ENCODE measurements at places on chromosomes 7 and 10.

- DNase-seq = peak; percentile 57
These were observed 1.0 kb downstream of the ACSL5 start for GRCh38 chr10:112374724-112375541.

DNA sequence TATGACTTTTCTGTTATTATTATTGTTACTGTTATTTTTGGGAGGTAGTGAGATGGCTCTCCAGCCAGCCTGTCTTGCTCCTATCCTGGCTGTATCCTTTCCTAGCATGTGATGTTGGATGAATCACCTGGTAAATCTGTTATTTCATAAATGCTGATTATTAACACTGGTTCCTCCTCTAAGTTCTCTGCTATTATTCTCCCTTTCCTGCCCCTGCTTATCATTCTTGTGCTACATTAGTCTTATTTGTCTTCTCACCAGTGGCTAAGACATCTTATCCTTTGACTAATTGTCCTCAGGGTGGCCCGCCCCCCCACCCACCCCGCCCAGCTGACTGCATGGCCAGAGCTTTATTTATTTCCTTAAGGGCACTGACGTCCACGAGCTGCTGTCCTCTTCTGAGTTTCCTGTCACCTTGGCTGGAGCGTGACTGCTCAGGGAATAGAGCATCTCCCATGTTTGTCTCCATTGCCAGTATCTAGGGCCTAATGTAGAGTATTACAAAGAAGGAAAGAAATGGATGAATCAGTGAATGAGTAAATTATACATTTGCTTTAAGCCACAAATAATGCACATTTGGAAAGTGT, 110.1 kb upstream of the KLF6 start:
- DNase-seq = no peak

GRCh38 chr7:132773527-132773956, 197.3 kb upstream of the PLXNA4 start:
- DNase-seq = no peak

DNA sequence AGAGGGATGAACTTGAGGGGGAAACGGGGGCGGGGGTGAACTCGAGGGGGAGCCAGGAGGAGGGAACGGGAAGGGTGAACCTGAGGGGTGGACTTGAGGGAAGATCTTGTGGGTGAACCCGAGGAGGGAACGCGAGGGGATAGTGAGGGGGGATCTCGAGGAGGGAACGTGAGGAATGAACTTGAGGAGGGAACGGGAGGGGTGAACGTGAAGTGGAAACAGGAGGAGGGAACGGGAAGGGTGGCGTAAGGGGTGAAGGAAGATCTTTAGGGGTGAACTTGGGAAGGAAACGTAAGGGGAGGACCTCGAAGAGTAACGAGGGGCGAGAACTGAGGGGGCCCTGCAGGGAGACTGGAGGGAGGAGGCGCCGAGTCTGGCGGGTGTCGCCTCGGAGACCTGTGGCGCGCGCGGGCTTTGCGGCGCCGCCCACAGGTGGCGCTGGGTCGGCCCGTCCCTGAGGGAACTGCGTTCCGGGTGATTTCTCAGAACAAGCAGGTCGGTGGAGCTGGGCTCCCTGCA, 651 bp downstream of the MYO3A start:
- peak; percentile 10 for DNase-seq

- DNase-seq = no peak
These were observed 39.8 kb upstream of the ELN start for GRCh38 chr7:73988197-73988596.

- DNase-seq = peak; percentile 23
These were observed 46.7 kb upstream of the SPOCK2 start for GRCh38 chr10:72134785-72135767.

DNA sequence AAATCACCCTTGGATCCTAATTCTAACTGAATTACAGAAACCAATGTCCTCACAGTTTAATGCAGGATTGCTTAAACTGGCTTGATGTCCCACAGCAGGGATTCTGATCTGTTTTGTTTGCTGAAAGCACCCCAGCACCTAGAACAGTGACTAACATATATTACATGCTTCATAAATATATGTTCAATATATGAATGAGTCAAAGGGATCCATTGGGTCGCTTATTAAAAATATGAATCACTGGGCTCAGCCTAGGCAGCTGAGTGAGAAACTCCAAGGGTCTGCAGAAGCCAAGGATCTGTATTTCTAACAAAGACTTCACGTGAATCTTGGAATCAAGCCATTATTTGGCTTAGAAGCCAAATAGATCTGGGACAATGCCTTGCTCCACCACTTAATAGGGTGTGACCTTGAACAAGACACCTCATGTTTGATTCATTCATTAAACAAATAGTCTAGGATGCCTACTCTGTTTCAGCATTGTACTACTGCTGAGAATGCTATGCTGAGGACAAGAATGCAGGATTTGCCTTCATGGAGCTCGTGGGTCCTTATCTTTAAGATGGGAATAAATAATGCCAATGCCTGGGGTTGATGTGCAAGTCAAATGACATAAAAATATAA, 103.4 kb upstream of the DLX6 start:
- DNase-seq = no peak

DNA sequence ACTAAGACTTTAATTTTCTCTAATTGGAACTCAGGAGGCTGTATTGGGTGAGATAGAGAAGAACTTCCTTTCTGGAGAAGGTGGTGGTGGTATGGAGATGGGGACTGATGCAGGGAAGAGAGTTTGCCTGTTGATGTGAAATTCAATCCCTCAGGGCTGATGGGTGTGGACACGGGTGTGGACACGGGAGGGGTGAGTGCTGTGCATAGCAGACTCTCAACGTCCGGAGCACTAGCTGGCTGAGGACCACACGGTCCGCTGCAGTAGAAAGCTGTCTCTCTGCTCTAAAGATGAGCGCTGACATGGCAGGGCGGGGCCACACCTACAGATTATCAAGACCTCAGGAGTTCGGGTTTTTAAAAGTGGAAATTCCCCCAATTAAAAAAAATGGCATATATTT, 148.5 kb upstream of the PITRM1 start:
- no peak for DNase-seq

- DNase-seq = peak; percentile 64
These were observed 133.7 kb upstream of the RSU1 start for GRCh38 chr10:16950656-16951601.

- DNase-seq = no peak
These were observed 32.5 kb upstream of the EIF4H start for GRCh38 chr7:74141705-74142104.

- no peak for DNase-seq
These were observed 44.5 kb downstream of the KCNMA1 start for GRCh38 chr10:77592946-77593636.

- peak; percentile 66 for DNase-seq
These were observed 256.2 kb downstream of the ELFN1 start for GRCh38 chr7:1925973-1926907.

- DNase-seq = no peak
These were observed 17.1 kb upstream of the IL6 start for GRCh38 chr7:22709857-22710256.

DNA sequence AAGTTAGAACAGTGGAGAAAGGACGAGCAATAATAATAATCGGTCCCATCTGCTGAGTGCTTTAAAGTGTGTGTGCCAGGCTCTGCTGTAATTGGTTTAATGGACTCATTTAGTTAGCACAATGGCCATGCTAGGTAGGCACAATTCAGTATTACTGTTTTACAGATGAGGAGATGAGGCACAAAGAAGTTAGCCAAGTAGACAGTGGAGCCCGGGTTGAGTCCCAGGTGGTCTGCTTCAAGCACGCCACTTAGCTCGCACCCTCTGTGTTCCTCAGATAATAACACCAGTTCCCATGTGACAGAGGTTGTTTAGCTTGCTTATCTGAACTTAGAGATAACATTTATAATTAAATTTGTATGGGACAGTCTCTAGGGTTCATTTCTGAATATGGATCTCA, 101.6 kb upstream of the GJD4 start:
- peak; percentile 21 for DNase-seq

- DNase-seq = no peak
These were observed 399.4 kb downstream of the PLXDC2 start for GRCh38 chr10:20215547-20216152.

DNA sequence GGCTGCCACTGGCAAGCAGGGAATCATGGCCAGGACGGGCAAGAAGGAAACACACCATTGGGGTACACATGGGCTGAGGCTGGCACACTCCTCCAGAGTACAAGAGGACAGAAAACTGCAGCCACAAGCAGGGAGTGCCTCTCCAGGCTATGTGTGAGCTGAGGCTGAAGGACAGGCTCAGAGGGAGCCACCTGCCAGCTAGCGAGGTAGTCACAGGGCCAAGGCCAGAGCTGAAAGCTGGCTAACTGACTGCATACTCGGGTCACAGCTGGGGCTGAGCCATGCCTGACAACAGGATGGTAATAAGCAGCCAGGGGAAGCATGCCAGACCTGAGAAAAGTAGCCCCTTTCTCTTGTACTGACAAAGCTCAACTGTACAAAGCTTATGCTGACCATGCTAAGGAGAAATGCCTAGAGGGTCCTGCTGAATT, 52.0 kb downstream of the KIF5B start:
- DNase-seq = peak; percentile 17

- DNase-seq = no peak
These were observed 40.9 kb upstream of the FAM20C start for GRCh38 chr7:151346-152050.

DNA sequence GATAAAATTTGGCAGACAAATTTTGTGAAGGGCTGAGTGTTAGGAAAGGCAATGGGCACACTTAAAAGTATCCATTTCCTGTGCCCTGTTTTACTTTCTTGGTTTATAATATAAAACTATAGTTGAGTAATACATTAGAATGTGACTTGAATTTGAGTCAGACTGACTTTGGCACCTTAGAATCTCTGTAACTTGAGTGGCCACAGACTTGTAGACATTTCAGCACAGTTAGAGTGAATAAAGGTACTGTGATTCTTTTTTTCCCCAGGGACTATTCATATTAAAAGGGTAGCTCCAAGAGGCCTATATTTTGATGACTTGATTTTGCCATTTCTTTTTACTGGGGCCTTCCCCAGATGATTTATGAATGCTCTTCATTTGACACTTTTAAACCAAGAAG, 22.4 kb downstream of the GBF1 start:
- DNase-seq = no peak

GRCh38 chr7:36098096-36098495, 55.0 kb upstream of the EEPD1 start:
- DNase-seq = no peak

GRCh38 chr10:117399341-117400196, 24.3 kb upstream of the PDZD8 start:
- peak; percentile 70 for DNase-seq

- no peak for DNase-seq
These were observed 606 bp upstream of the LAMB1 start for GRCh38 chr7:108003599-108003935.

DNA sequence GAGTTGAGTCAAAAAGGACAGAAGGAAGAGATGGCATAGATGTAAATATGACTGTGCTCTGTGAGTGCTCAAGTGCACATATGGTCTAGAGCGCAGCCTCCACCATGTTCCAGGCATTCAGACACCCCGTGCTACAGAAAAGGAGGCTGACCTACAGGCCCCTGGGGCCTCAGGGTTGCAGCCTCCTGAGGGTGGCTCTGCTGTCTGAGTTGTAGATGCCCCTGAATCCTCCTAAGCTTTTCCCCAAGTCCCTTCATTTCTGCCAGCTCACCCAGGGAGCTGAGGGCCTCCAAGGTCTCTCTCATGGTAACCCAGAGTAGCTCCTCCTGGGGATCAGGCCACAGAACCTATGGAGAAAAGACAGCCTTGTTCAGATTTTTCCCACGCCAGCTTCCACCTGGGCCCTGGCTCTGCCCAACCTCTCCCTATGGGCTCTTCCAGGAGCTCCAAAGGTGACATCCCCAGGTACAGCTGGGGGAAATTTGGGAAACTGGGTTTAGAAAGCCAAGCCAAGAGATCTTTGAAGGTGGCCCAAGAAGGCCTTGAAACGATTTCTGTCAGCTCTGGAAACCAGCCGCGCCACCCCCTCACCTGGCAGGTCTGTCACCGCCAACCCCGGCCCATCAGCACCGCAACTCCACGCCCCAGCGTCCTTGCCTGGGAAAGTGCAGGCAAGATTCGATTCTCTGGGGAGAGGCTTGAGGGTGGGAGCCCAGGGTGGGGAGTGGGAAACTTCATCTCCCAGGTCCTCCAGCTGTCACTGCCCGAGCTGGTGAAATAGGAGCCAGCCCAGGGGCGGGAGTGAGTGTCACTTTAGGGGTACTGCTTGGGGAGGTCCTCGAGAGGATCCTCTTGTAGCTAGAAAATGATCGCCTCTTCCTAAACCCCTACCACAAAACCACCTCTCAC, 2.4 kb downstream of the ZNF467 start:
- no peak for DNase-seq

DNA sequence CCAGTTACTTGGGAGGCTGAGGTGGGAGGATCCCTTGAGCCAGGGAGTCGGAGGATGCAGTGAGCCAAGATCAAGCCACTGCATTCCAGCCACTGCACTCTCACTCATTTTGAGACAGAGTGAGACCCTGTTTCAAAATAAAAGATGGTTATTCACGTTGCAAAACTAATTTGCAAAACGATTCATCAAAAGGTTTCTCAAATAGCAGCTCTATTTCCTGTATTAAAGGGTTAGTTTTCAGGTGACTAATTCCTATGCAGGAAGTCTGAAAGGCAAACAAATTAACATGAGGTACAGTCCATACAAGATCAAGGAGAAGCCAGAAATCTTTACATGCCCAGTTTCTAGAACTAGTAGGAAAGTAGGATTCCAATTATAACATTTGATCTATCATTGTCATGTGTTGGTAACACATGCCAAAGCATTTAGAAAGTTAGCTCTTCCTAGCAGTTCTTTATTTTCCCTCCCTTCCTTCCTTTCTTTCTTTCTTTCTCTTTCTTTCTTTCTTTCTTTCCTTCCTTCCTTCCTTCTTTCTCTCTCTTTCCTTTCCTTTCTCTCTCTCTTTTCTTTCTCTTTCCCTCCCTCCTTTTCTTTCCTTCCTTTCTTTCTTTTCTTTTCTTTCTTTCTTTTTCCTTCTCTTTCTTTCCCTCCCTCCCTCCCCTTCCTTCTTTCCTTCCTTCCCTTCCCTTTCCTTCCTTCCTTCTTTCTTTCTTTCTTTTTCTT, 49.3 kb downstream of the DENND2A start:
- no peak for DNase-seq

GRCh38 chr7:39312254-39312989, 253.8 kb upstream of the YAE1 start:
- DNase-seq = no peak

DNA sequence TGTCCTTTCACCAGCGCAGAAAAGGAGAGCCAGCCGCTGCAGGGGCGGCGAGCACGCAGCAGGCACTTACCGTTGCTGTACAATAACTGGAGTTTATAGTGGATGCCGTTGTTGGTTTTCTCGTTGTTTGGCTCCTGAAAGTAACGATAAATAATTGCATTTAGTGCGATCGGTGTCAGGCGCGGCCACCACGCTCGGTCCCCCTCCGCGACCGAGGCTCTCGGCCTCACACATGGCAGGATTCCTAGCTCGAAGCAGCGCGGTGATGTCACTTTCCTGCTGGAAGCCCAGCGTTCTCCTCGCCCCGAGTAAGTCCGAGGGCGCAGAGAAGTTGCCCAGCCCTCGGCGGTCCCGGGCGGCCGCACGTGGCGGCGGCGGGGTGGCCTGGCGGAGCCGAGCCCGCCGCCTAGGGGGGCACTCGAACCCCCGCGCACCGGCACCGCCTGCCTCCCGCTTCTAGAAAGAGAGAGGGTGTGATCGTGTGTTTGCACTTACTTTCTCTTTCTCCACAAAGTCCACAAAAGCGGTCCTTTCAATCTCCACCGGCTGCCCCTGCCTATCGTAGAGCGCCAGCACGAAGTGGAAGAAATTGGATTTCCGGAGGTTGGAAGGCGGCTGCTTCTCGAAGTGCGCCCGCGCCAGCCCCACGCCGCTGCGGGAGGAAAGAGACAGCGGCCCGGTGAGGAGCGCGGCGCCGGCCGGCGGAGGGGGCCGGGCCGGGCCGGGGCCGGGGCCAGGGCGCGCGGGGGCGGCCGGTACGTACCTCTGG, 1.0 kb downstream of the EBF3 start:
- DNase-seq = peak; percentile 51

- no peak for DNase-seq
These were observed 54.4 kb downstream of the TFPI2 start for GRCh38 chr7:93836116-93836515.

Data from hematopoietic multipotent progenitor cell treated with erythropoietin and hydrocortisone succinate and interleukin-3 and kit ligand, for 4 days (in vitro differentiated cells).